ENCODE measurements at places on chromosomes 12 and 14. TPM values are rescaled to one million over a fixed set of nuclear protein-coding genes. Genes with fewer than 3 reads are reported as not detected.

The TSHR gene
- not detected for total RNA-seq

The CAPZA3 gene
- total RNA-seq = not detected

The PZP gene
- 0.40 TPM for total RNA-seq

The SLC25A21 gene
- total RNA-seq = 2.2 TPM

The RAN gene
- total RNA-seq = 1,163 TPM

The B4GALNT3 gene
- total RNA-seq = not detected

The CCDC38 gene
- total RNA-seq = not detected

The IL31 gene
- total RNA-seq = not detected

The SYNDIG1L gene
- total RNA-seq = not detected

The SERPINA5 gene
- total RNA-seq = 0.67 TPM

The E2F7 gene
- total RNA-seq = 10.2 TPM

The PHLDA1 gene
- total RNA-seq = 37.5 TPM

The SDR9C7 gene
- not detected for total RNA-seq

The GUCY2C gene
- not detected for total RNA-seq

Measured in pulmonary artery endothelial cell (primary cell).